H1 (cell line): ENCODE measurements at places on chromosomes 16 and 17.

- DNase-seq, result no peak
Observed at GRCh38 chr16:81843683-81844082, 64.6 kb downstream of the PLCG2 start.

GRCh38 chr16:81595629-81596292, 151.2 kb downstream of the CMIP start:
- no peak for DNase-seq

GRCh38 chr17:42508426-42509165, 27.4 kb upstream of the NAGLU start:
- DNase-seq, result no peak

GRCh38 chr16:84371553-84371865, 3.2 kb downstream of the ATP2C2 start:
- no peak for DNase-seq

- DNase-seq, result no peak
Observed at GRCh38 chr17:50691550-50692447, 15.9 kb downstream of the ANKRD40 start.

DNA sequence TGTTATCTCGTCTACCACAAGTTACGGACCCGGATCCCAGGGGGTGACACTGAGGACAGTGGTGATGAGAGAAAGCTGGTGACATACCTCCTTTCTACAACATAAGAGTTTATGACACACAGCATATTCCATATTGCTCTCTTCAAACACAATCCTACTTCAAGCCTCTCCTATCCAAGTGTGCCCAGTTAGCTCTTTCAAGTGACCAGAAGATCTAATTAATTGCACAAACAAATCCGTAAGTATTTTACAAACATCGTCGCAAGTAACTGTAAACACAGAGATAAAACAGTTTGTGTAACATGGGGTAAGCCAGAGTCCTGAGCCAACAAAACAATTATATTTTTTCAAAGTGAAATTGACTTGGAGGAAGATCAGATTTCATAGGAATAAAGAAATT, 235.0 kb downstream of the CHD9NB start:
- no peak for DNase-seq

DNA sequence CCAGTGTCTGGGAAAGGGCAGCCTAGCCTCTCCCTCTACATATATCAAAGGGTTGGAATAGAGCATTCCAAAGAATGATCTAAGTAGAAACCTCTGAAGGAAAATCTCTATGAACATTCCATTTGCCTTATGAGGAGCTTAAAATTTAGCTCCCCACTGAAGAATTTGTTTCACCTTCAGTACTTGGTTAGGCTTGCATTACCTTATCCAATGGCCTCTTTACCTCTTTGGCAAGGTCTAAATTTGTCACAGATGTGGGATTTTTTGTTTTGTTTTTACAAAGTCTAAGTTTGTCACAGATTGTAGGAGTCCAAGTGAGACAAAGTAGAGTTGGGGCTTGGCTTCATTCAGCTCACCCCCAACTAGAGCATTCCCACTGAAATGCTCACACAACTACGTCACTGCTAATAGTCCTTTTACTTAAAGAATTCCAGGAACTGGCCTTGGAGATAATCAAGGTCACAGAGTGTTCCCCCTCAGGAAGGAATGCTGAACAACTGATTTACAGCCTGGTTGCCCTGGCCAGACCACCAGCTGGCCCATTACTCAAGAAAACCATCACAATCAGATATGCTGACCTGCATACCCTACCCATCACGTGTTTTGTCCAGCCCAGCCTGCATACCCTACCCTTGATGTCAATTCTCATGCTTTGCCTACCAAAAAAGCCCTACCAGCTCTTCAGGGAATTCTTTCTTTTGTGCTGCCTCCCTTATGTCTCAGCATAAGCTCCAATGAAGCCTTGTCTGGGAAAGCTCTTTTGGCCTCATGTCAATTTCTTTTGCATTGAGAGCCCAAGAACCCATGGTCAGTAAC, 26.5 kb upstream of the PPM1D start:
- DNase-seq, result no peak
